ENCODE measurements at places on chromosomes 5 and 9.

DNA sequence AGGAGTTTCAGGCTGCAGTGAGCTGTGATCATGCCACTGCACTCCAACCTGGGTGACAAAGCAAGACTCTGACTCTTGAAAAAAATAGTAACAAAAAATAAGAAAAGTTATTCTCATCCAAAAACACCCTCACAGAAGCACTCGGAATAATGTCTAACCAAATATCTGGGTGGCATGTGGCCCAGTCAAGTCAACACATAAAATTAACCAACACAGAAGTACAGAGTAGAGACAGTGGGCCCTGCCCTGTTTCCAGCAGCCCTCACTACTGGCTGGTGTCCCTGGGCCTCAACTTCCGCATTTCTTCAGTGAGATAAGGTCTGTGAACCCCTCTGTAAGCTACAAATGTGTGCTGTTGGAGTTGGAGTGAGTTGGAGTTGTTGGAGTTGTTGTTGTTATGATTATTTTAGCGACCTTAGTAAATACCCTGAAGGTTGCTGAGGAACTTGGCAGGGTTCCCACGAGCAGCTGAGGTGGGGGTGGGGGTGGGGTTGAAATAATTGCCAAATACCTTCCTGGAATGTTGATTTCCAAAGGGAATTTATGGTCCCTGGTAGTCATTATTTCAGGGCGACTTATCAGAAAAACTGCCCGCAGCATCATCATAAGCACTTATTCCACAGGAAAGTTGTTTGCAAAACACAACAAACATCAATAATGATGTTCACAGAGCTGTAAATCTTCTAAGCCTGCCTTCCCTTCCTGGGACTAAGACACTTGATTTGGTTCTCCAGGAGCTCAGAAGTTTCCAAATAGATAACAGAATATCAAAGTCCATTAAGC lies 30.2 kb downstream of the C5orf15 start:
- no peak for DNase-seq

DNA sequence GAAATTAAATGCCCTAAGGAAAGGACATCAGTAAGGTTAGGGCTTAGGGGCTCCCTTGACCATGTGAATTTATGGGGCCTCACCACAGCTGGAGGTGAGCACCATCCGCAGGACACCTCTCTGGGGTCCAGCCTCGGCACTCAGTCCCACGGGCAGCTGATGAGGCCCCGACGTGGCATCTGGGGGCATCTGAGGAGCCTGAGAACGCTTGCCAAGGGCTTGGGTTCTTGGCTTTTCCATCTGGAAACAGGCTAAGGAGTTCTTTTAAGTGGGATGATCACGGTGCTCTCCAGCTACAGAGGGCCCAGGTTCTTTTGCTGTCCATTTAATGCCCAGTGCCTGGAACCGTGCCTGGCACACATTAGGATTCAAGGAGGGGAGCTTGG lies 3.6 kb downstream of the NKX2-5 start:
- no peak for DNase-seq

- no peak for DNase-seq
Observed at GRCh38 chr9:119667916-119668315, 298.7 kb upstream of the BRINP1 start.

GRCh38 chr5:140166911-140167310 lies 8.1 kb upstream of the CYSTM1 start:
- no peak for DNase-seq

DNA sequence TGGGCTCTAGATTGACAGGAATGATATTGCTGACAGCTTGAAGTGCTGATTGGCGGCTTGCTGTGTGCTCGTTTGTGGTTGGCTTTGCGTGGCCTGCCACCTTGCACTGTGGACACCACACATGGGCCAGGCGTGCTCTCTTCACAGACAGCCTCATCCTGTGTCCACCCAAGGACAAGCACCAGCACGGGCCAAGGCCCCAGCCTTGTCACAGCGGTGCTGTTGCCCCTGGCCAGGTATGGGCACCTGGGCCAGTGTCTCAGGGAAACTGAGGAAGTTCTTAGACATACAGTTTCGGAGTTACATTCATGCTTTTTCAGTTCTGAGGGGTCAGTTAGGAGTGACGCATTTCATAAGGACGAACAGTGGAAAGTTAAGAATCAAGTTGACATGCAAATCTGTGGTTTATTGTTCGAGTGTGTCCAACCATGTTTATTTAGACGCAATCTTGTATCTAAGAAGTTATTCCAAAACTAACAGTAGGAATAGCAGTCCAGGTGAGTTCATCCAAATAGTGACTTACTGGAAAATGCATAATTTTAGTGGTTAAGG lies 125.9 kb downstream of the EHMT1 start:
- DNase-seq: no peak

DNA sequence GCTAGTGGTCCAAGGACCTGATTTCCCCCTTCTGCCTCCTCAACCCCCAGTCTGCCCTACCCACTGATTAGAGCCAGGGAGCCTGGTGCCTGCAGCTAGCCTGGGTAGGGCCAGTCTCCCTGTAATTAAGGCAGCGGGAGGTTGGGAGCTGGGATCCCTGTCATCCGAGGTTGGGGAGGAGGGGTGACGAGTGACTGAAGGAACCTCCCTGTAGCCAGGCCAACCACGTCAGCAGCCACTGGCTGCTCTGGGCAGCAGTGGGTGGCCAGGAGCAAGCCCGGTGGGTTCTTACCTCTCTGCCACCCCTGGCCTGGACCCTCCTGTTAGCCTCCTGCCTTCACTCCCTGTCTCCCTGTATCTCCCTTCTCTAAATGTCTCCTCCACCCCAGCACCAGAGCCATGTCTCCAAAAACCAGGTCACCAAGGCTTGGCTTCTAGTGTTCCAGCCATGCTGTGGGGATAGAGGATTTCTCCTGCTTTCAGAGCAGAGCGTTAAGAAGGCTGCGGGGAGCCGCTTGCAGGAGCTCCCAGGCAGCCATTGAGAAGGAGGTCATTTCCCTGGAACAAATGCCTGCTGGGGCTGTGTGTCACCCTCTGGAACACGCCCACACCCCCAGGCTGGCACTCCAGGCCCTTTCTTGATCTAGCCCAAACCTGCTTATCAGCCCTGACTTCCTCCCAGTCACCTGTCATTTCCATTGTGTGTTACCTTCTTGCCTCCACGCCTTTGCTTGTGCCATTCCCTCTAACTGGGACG lies 65.0 kb upstream of the GGTA1 start:
- DNase-seq: no peak

DNA sequence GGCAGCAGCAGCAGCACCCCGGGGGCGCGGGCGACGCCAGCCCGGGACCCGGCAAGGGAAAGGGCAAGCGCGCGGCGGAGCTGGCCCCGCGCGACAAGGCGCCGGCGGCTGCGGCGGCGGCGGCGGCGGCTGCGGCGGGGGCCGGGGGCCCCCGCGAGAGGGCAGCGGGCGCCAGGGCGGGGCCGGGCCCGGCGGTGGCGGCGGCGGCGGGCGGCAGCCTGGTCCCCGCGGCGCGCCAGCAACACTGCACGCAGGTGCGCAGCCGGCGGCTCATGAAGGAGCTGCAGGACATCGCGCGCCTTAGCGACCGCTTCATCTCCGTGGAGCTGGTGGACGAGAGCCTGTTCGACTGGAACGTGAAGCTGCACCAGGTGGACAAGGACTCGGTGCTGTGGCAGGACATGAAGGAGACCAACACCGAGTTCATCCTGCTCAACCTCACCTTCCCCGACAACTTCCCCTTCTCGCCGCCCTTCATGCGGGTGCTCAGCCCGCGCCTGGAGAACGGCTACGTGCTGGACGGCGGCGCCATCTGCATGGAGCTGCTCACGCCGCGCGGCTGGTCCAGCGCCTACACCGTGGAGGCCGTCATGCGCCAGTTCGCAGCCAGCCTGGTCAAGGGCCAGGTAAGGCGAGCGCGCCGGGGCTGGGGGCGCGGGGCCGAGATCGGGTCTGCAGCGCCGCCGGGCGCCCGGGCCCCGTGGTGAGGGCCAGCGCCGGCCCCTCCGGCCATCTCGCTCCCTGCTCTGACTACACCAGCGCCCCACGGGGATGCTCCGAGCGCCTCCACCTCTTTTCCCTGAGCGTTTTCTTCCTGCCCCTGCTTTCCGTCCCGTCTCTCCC lies at the start of gene UBE2QL1:
UBE2QL1 (plus strand) TSS at position 238 of the 843 bp plus-strand sequence; CDS start at position 273, 35 bp downstream.
- DNase-seq: no peak

DNA sequence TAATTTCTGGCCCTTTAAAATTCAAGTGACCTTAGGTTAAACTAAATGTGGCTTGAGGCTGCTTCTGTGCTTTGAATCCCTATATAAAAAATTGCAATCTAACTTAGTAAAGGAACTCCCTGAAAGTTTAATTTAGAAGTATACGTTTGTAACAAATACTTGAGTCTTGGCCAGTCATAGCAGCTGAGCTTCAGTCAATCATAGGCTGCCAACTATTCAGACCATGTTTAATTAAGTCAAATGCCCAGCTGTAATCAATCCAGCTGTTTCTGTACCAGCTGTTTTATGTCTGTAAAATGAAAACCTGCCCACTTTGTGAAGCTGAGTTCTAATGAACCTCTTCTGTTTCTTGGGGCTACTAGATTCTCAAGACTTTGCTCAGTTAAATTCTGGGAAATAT lies 760.1 kb downstream of the MAT2B start:
- DNase-seq: no peak

DNA sequence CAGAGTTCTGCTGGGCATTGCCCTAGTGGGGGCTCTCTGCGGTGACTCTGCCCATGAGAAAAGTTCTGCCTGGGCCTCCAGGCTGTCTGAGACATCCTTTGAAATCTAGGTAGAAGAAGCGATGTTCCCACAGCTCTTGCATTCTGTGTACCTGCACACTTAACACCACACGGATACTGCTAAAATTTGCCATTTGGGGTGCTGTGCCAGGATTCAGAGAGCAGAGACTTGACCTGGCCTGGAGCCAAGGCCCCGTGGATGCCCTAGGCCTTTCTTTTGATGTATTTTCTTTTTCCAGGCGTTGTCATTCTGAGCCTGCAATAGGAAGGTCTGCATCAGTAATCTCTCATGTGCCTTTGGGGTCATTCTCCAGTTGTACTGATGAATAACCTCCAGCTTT lies 89.3 kb upstream of the IL12B start:
- DNase-seq: no peak

DNA sequence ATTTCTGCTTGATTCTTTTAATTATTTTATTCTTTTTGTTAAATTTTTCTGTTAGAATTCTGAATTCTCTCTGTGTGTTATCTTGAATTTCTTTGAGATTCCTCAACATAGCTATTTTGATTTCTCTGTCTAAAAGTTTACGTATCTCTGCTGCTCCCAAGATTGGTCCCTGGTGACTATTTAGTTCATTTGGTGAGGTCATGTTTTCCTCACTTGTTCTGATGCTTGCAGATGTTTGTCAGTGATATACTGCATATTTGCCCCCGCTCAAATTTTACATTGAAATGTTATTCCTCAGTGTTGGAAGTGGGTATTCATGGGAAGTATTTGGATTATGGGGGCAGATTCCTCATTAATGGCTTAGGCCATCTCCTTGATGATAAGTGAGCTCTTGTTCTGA lies 105.3 kb downstream of the PRDM9 start:
- DNase-seq: no peak

DNA sequence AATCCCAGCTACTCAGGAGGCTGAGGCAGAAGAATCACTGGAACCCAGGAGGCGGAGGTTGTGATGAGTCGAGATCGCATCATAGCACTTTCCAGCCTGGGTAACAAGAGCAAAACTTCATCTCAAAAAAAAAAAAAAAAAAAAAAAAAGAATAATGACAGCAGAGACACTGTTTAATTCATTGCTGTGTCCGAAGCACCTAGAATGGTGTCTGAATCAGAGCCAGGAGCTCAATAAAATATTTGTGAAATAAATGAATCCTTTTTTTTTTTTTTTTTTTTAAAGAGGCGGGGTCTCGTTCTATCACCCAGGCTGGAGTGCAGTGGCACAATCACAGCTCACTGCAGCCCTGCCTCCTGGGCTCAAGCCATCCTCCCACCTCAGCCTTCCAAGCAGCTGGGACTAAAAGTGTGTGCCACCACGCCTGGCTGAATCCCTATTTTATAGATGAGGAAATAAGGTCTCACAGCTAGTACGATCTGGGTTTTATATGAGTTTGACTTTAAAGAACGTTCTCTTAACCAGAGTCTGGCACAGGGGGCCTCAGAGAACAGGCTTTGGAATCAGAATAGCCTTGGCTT lies 47.8 kb downstream of the THOC3 start:
- DNase-seq: peak; percentile 81

- no peak for DNase-seq
Observed at GRCh38 chr5:79871364-79872120, 119.5 kb downstream of the MTX3 start.

- no peak for DNase-seq
Observed at GRCh38 chr9:89873801-89874200, 269.0 kb downstream of the GADD45G start.

Measured in fibroblast of skin of right biceps (primary cell).